ENCODE measurements at places on chromosomes 7 and 10.

- DNase-seq = no peak
Measured at GRCh38 chr7:84455788-84456187, 261.2 kb upstream of the SEMA3A start.

GRCh38 chr10:86103391-86104101 is 263.0 kb downstream of the GRID1 start:
- peak; percentile 35 for DNase-seq

DNA sequence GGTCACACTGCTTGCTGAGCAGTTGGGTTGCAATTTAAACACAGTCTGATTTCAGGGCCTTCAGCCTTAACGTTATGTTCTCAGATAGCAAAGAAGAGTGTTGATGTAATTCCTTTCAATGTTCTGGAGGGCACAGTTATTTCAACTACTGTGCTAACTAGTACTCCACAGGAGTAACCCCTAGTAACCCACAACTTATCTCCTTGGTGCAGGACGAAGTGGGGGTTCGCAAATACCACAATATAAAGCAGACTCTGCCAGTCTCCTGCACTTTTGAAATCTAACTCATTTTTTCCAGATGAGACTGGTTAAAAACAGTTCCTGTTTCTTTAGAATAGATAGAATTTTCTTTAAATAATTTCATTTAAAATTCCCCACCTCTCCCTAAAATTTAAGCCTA is 47.1 kb upstream of the NCAPG2 start:
- DNase-seq = no peak

- no peak for DNase-seq
Measured at GRCh38 chr7:1024331-1024841, 20.0 kb upstream of the GPR146 start.

DNA sequence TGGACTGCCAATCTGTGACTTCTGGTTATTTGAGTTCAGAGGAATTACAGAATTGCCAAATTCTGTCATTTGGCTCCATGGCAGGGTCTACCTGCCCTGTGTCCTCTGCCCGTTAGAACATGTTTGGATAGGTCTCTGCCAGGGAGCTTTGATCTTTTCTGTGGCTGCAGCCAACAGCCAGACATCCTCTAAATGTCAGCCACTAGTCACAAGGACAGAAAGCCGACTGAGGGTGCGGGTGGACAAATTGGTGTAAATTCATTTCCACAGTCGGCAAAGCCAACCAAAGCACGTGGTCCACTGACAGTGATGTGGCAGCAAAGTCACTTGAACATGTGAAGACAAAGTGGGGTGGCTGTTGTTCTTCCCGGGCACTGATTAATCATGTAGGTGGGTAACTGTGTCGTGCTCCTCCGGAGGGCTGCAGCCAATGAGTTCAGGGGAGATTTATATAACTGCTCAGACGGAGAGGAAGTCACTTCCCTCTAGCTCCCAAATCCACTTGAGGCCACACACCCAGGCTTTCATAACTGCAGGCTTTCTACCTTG is 26.7 kb upstream of the CAMK1D start:
- DNase-seq = no peak

DNA sequence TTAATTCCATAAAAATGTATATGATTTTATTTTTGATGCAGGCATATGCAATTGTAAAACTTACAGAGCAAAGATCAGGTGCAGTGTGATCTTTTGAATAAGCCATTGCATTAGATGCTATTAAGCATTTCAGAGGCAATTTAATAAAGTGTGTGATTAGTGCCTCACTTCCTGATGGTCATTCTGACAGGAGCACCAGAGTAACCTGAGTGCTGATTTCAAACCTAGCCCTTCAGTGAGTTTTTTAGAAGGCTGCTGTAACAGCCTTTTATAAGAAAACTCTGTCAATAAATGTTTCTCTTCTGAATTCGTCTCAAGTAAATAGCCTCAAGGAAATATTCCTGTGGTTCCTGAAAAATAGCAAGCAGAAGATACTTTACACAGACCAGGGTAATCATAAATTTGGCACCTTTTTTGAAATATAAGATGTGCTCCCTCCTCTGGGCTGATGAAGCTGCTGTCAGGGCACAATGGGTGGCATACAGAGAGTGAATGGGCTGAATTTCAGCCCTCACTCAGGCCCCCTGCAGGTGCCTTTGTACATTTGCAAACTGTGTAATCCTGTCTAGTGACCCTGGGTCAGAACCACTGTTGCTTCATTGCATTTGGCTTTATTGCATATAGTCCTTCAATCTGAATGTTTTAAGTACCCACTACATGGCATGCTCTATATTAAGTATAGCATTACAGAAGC is 193.7 kb upstream of the CSTF2T start:
- no peak for DNase-seq

- peak; percentile 96 for DNase-seq
Measured at GRCh38 chr10:119178372-119179119, at the start of gene PRDX3. TSS of gene PRDX3 (minus strand) at chr10:119178812. CDS start at chr10:119178790, 22 bp downstream.

DNA sequence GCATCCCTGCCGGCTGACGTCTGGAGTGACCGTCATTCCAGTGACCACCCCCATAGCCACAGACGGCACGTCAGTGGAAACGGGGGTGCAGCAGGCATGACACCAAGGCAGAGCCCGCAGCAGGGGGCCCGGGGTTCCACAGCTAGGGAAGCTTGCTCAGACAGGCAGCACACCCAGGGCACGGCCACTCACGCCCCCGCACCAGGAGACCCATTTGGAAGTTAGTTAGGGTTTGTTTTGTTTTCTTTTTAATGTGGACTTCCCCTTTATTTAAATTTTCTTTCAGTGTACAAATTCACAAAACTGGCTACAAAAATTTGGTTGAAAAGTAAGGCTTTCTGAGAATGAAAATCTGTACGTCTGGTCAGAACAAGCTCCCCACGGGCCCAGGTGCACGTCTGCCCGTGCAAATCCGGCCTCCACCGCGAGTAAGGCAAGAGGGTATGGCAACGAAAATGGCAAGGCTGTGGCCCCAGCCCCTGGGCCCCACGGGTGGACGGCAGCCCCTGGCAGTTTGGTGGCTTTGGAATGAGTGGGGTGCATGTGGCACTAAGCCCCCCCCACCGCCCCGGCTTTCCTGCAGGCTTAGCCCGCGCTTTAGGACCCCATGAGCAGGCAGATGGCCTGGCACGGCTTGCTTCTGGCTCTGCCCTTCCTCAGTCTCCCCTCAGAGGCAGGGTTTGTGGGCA is 124.2 kb downstream of the FAM53B start:
- no peak for DNase-seq
